ENCODE measurements at places on chromosomes 4 and X. TPM values are rescaled to one million over a fixed set of nuclear protein-coding genes. Genes with fewer than 3 reads are reported as not detected.

- no peak for DNase-seq
These were observed 115.8 kb upstream of the DDIT4L start for GRCh38 chr4:100306018-100306417.

DNA sequence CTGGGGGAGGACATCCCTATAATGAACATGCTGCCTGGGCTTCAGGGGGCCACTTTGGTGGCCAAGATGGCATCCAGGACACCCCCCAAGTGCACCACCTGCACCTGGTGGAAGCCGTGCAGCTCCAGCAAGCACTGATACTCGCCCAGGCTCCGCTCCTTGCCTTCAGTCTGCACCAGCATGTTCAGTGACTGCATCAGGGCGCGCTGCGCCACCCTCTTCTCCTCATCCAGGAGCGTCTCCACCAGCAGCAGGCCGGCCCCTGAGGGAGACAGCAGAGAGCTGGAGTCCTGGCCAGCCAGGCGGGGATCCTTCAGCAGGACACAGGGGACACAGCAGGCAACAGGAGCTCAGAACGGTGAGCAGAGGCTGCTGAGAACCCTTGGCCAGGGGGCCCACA, 11.3 kb upstream of the SLC25A6 start:
- no peak for DNase-seq

Gene BRS3
- not detected for total RNA-seq

DNA sequence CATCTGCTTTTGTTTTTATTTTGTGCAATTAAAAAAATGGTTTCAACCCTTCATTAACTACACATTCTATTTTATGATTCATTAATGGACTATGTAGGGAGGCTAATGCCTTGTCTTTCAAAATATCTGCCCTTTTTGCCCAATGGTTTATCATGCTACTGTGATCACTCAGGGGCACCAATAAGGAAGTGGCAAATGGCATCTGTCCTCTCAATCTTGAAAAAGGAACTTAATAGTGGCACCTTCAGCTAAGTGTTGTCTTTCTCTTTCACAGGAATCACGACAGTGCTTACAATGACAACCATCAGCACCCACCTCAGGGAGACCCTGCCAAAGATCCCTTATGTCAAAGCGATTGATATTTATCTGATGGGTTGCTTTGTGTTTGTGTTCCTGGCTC, 57.1 kb downstream of the COMMD8 start:
- DNase-seq = no peak

GRCh38 chrX:9890681-9891091, 76.5 kb upstream of the CLDN34 start:
- DNase-seq = no peak

Data from activated CD4-positive, alpha-beta T cell treated with anti-CD3 and anti-CD28 coated beads, Interleukin-2, amount 10 ng/mL, durations not matched to agents 7 days and 5 days (primary cell).